ENCODE measurements at places on chromosomes 3 and 15.

GRCh38 chr3:168141405-168141998 lies 45.8 kb upstream of the GOLIM4 start:
- DNase-seq: no peak

DNA sequence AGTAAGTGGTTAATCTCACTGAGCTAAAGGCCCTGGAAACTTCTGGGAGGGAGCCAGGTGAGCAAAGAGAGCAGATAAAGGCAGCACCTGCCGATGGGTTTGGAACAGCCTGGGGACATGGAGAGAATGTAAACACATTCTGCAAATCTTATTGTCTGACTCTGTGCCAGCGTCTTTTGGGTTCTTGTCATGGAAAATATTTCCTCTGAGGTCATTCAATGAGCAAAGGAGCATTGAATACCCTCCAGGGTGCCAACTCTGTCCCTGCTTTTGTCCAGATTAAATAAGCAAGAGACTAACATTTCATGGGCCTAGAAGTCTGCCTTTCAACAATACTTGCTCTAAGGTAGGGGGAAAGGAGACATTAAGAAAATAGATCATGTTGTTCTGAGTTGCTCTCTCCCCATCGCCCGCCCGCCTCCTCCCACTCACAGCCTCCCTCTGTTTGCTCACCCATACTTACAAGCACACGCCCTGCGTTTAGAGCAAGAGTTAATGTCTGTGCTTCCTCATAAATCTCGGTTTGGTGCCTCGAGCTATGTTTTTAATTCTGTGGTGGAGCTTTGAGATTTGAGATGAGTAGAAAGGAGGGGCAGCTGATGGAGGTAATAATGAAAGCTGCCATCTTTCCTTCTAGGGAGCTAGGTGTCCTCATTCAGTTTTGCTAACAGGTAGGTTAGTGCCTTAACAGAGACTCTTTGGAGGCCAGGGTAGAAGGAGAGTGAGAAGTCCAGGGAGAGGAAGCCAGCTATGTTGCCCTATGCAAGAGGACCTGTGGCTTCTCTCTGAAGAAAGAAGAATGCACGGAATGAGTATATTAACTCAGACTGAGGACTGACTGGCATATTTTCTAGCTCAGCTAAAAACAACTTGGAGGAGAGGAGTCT lies 132.9 kb downstream of the TPRG1 start:
- DNase-seq: peak; percentile 6

GRCh38 chr3:31635545-31635944 lies 102.8 kb downstream of the STT3B start:
- no peak for DNase-seq

- no peak for DNase-seq
Observed at GRCh38 chr15:58407778-58408177, 24.0 kb upstream of the LIPC start.

DNA sequence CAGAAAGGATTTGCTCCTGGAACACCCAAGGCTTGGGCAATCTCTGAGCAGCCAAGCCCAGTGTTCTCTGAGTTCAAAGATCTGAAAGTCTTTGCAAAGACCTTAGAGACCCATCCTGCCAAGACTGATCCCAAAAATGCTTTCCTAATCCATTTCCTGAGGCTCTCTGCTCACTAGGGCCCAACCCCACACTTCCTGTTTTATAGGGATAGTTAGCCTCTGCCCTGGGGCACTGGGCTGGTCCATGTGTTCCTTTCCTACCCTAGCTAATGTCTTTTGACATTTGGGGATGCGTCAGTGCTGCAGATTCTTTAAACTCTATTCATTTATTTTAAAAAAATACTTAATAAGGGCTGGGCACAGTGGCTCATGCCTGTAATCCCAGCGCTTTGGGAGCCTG lies 372.7 kb downstream of the ROBO2 start:
- DNase-seq: peak; percentile 5

GRCh38 chr3:141738891-141739363 lies 829 bp downstream of the RNF7 start:
- peak; percentile 47 for DNase-seq

GRCh38 chr3:85678713-85679112 lies 719.9 kb downstream of the CADM2 start:
- no peak for DNase-seq

DNA sequence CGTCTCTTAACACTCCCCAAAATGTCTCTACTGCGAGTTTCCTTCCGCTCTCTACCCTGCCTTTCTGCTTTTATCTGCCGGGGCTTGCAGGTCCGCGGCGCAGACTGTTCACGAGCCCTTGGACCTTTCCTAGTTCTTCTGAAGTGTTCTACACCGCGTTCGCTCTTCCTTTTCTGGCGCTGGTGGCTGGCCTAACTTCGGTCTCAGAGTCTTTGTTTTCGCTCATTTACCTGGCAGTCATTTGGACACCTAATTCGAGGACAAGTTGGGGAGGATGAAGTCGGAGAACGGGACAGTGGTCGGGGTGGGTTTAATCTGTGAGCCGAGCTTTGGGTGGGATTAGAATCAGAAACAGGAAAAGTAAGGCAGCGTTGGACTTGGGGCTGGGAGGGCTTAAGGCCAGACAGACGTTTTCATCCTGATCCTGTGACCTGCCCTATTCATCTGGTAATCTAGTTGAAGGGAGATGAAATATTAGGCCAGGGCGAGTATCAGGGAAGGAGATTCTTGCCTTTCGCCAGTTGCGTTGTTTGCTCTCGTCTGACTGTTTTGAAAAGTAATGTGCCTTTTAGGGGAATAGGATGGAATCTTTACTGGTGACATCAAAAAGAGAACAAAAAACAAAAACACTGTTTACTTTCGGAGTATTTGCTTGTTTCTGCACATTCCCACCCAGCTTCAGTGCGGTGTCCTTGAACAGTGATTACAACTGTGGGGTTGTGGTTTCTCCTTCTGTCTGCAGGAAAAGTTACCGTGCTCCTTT lies 1.8 kb downstream of the DIPK2A start:
- peak; percentile 63 for DNase-seq

DNA sequence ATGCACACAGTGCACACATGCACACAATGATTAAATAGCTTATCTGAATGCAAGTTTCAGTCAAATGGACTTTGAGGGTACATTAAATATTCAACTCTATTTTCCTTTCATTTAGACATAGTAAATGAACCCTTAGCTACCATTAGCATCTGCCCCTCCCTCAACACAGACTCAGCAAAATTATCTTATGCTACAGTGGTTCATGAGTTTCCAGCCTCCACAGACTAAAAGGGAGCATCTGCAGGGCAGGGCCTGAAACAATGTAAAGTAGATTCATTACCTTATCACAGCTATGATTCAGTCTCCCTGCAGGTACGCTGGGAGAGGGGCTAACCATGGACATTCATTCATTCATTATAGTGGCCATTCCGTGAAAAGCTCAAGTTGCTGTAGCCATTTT lies 329.1 kb downstream of the VGLL3 start:
- DNase-seq: no peak

DNA sequence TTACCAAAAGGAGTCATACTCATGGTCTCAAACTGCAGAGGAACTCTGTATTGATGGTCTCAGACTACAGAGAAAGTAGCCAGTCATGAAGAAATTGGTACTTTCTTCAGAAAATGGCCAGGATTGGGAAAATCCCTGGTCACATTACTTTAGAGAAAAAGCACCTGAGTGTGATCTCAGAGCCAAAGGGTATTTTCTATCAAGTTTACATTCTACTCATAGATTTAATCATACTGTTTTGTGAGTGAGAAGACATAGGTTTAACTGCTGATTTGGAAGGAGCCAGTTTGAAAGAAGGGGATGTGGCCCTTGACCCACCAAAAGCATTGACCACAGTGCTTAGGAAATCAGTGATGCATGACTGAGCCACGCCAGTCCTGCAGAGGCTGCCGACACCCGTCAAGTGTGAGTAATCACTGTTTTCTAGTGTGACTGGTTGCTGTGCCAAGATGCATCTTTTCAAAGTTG lies 203.6 kb downstream of the AKAP13 start:
- DNase-seq: peak; percentile 13

DNA sequence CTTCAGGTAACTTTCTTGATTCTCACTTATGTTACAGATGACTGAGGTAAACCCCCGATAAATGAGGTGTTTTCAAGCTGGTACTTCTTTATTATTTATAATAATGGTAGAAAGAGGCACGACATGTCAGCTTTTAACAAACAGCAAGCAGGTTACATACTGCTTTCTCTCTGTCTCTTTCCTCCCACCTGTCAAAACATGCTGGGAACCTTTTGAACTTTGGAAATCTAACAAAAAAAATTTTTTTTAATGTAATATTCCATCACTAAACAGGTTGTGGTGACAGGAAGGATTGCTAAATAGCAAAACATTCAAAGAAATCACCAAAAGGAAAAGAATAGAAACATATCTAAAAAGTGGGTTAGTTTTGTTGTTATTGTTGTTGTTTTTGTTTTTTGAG lies 48.2 kb downstream of the ANO10 start:
- DNase-seq: no peak

GRCh38 chr15:62291262-62291661 lies 126.2 kb upstream of the C2CD4B start:
- DNase-seq: no peak

GRCh38 chr3:54918516-54918915 lies 9.3 kb downstream of the LRTM1 start:
- no peak for DNase-seq

DNA sequence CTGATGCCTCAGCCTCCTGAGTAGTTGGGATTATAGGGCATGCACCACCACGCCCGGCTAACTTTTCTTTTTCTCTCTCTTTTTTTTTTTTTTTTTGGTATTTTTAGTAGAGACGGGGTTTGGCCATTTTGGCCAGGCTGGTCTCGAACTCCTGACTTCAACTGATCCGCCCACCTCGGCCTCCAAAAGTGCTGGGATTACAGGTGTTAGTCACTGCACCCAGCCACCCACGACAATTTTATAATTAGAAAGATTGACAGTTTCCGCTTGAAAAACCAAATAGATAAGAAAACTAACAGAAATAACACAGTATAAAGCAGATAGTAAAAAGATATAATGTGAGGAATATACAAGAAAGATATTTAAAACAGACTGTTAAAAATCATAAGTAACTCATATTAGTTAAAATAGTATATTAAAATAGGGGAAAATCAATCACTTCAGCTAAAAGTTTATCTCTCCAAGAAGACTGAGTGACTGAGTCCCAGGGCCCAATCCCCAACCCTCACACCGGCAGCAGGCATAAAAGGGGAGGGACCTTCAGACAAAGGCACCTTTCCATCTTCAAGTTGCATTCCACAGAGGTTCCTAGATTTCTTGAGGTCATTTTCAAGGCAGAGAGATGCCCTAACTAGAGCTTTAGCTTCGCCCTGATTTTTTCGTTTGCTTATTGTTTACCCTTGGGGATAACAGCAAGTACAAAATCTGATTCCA lies 1.4 kb upstream of the WHAMM start:
- no peak for DNase-seq
